ENCODE measurements at places on chromosomes 12 and 14. TPM values are rescaled to one million over a fixed set of nuclear protein-coding genes. Genes with fewer than 3 reads are reported as not detected.

DNA sequence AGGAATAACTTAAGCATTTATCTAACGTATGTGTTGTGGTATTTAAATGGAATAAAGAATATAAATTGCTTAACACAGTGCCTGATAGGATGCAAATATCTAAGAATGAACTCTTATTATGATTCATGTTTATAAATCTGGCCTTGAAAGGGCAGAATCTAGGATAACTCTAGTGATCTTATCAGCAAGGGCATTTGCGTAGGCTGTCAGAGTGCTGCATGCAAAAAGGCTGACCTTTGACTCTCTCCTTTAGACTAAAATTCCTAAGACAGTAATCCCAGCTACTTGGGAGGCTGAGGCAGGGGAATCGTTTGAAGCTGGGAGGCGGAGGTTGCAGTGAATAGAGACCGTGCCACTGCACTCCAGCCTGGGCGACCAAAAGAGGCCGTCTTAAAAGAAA lies 31.3 kb upstream of the ANP32D start:
- no peaks in the 10 kb centered on the region for H3K4me1 ChIP-seq
- H3K27ac ChIP-seq: no peak overlapping the region
- H3K4me3 ChIP-seq: no peak overlapping the region
- no peaks in the 10 kb centered on the region for H3K27me3 ChIP-seq
- no peak for DNase-seq
- H3K36me3 ChIP-seq: no peaks in the 10 kb centered on the region

KRT82 gene
- polyA plus RNA-seq: not detected

- no peaks in the 10 kb centered on the region for H3K27me3 ChIP-seq
- H3K4me1 ChIP-seq: no peaks in the 10 kb centered on the region
- H3K4me3 ChIP-seq: no peak overlapping the region
- DNase-seq: no peak
- no peaks in the 10 kb centered on the region for H3K36me3 ChIP-seq
- no peak overlapping the region for H3K27ac ChIP-seq
These were observed 53.4 kb upstream of the DACT1 start for GRCh38 chr14:58584383-58584782.

GRCh38 chr14:103880348-103881267 lies 33.2 kb upstream of the PPP1R13B start:
- H3K36me3 ChIP-seq: no peaks in the 10 kb centered on the region
- H3K27ac ChIP-seq: peak overlapping the region; percentile 65
- no peaks in the 10 kb centered on the region for H3K27me3 ChIP-seq
- peak overlapping the region; percentile 30 for H3K4me3 ChIP-seq
- peaks cover 37% of the 10 kb centered on the region for H3K4me1 ChIP-seq

SCN8A gene
- polyA plus RNA-seq: 1.4 TPM

HECTD4 gene
- polyA plus RNA-seq: 38.1 TPM

- H3K4me3 ChIP-seq: no peak overlapping the region
- no peaks in the 10 kb centered on the region for H3K27me3 ChIP-seq
- H3K4me1 ChIP-seq: no peaks in the 10 kb centered on the region
- H3K27ac ChIP-seq: peak overlapping the region; percentile 44
- H3K36me3 ChIP-seq: no peaks in the 10 kb centered on the region
These were observed 22.8 kb downstream of the TMEM63C start for GRCh38 chr14:77204459-77204771.

DNA sequence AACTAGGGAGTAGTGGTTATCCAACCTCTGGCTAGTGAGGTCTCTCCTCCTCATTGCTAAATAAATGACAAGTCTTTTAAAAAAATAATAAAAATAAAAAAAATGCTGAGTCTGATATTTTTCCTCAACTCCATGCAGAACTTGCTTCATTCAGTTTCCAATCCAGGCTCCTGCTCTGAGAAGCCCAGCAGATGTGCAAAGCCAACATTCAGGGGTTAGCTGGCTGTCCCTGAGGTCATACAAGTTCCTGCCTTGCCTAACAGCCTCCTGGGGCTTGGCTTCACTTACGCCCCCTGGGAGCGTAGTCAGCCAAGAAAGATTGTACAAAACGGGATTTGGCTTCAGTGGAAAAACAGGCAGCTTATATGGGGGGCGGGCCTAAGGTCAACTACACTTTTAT lies 23.3 kb downstream of the RTRAF start:
- no peak overlapping the region for H3K4me3 ChIP-seq
- no peaks in the 10 kb centered on the region for H3K27me3 ChIP-seq
- peaks cover 45% of the 10 kb centered on the region for H3K36me3 ChIP-seq
- no peak overlapping the region for H3K27ac ChIP-seq

All from large intestine (tissue), 12 donors.